ENCODE measurements at places on chromosomes 1 and 21. TPM values are rescaled to one million over a fixed set of nuclear protein-coding genes. Genes with fewer than 3 reads are reported as not detected.

The DMRTA2 gene
- not detected for total RNA-seq

The CASQ2 gene
- total RNA-seq, result under 0.01 TPM

The DNALI1 gene
- 5.0 TPM for total RNA-seq

The TPTE gene
- not detected for total RNA-seq

The RGS4 gene
- total RNA-seq, result 919 TPM

Measured in regular cardiac myocyte (primary cell).